ENCODE measurements at places on chromosomes 4 and X.

- DNase-seq = no peak
These were observed 75.6 kb downstream of the ACOX3 start for GRCh38 chr4:8364848-8365350.

DNA sequence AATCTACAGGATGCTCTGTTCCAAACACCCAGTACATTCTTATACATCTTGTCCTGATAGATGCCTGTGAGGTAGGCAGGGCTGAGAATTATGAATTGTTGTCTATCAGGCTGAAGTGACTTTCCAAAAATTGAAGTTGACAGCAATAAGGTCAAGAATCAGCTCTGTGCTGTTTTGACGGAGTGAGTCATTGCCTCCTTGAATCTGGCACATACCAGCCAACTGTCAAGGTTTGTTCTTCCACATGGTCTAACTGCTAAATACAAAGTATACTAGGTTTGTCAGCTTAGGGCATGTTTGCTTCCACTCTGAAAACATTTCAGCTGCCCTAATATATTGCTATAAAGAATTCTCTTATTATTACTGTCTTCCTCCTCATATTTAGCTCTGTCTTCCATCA, 32.3 kb downstream of the SH3RF1 start:
- DNase-seq = no peak

GRCh38 chr4:112853662-112854256, 195.7 kb upstream of the ANK2 start:
- no peak for DNase-seq

GRCh38 chr4:173014113-173014558, 154.5 kb upstream of the GALNT7 start:
- no peak for DNase-seq

GRCh38 chr4:151206241-151207005, 70.5 kb upstream of the PRSS48 start:
- DNase-seq = no peak

DNA sequence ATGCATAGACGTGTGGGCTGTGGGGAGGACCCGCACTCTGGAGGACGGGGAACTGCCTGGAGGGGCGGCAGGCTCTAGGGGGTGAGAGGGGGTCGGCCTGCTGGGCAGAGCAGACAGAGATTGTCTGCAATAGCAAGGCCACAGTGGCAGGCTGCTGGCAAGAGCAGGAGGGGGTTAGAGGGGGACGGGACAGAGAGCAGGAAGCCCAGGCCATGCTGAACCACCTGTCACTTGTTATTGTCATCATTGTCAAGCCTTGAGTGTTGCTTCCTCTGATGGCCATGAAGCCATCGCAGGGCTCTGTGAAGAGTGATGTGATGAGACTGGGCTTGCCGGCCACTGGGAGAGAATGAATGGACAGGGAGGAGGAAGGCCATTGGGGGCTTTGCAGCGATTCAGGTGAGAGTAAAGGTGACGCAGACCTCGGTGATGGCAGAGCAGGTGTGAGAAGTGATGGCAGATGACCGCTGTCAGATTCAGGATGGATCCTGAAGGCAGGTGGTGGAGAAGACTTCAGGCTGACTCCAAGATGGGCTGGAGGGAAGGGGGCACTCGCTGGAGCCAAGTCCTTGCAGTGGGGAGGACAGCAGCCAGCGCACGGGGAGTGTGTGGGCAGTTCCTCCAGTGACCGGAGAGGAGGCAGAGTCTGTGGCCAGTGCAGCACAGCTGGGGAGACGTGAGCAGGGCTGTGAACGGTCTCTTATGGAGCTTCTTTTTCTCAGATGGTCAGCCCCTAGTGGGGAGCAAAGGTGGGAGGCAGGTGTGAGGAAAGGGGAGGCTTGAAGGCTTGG, 43.6 kb downstream of the HTT-AS start:
- no peak for DNase-seq

DNA sequence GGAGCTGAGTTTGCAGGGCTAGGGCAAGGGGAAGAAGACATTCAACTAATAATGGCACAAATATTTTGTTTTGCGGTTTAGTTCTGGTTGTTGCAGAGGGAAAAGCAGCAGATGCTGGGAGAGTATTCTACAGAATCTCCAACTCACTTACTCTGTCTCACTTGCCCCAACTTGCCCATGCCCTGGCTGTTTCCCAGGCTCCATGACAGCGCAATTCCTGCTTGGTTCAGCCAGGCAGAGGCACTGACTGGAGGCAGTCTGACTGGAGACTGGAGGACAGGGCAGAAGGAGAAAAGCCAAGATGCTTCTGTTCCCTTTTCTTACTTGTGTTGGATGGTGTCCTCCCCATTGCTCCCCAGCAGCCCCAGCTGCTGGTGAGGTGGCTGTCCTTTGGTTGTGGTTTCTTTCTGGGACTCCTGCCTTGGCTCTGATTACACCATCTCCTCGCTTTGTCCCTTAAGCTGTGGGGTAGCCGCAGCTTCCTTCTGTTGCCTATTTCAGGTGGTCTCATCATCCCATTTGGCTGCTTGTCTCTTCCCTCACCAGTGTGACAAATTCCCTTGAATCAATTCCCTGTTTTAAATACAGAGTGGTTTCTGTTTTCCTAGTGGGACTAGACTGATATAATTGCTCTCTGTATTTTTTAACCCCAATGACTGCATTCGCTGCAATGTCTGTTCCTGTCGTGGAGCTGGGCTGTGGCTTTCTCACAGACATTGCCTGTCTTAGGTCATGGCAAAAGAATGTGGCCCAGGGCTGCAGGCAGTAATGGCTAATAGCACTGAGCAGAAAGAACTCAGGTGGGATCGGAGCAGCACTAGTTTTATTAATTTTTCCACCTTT, 24.2 kb upstream of the RASL11B start:
- DNase-seq = no peak

GRCh38 chrX:136189222-136189621, 41.9 kb downstream of the FHL1 start:
- no peak for DNase-seq

DNA sequence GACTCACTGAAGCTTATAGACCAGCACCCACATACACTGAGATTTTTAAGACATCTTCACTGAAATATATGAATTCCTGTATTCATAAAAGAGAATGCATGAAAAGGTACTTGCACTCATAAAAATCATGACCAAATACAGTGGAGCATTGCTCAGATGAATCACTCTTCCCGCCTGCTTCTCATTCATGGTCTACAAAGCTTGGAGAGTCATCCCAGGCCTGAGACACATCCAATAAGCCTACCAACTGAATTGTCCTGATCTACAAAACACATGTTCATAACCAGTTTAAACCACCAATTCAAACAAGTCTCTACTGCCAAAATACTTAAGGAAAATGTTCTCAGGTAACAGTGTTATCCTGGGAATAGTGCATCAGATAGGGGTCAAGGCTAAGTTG, 38.1 kb downstream of the PROM1 start:
- no peak for DNase-seq

DNA sequence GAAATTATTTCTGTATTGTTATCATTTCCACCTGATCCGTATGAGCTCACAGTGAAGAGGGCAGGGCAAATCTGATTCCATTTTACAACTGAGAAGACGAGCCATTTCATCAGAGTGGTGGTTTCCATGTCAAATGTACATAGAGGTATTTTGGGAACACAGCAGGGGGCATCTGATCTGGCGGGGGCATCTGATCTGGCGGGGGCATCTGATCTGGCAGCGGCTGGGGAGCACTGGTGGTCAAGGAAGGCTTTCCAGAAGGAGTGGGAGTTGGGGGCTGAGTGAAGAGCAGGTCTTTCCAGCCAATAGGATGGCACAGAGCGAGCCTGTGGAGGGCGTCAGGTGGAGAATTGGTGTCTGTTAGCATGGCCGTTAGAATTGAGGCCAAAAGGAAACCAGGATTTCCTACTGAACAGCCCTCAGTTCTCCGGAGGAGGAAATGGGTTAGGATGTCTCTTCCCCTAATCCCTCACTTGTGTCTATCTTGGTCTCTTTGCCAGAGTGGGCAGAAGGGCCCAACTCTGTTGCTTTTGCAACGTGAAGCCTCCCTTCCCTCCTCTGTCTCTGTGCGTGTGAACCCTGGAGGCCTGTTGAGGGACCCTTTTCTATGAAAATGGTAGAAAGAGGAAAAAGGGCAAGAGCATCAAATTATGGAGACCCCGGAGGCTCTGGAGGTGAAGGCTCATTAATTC, 41.3 kb downstream of the RHOH start:
- no peak for DNase-seq

GRCh38 chr4:183674153-183674552, 15.1 kb downstream of the TRAPPC11 start:
- DNase-seq = no peak

GRCh38 chr4:116150152-116150551, 935.2 kb downstream of the TRAM1L1 start:
- no peak for DNase-seq

DNA sequence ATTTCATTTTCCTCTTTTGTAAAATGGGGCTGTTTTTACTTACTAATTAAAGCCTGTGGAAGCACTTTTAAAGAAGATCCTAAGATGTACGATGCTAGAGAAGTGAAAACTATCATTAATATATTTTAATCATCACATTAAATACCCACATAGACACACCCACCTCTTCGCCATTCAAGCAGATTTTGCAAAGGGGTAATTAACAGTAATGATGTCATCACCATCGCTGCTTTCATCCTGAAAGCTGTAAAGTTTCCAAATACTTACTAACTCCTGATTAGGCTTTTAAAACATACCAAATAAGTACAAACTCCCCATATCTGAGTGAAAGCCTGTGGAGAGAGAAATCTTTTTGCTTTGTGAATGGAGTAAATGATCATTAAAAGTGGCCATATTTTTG, 17.6 kb upstream of the NYX start:
- no peak for DNase-seq

DNA sequence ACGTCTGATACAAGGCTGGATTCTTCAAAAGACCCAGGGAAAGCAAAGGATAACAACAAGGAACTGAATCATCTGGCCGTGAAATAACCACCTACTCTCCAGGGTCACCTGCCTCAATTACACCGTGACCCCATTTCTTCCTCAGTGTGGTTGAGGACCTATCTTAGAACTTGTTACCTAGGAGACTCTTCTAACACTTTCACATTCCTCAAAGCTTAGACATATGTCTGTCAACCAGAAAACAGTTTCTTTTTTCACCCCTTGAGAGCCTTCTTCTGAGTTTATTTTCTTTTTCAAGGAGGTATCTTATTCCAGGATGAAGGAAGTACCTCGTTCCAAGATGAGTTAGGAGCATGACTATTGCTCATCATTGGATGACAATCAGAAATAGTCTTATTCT, 337.8 kb downstream of the ARHGAP24 start:
- no peak for DNase-seq

DNA sequence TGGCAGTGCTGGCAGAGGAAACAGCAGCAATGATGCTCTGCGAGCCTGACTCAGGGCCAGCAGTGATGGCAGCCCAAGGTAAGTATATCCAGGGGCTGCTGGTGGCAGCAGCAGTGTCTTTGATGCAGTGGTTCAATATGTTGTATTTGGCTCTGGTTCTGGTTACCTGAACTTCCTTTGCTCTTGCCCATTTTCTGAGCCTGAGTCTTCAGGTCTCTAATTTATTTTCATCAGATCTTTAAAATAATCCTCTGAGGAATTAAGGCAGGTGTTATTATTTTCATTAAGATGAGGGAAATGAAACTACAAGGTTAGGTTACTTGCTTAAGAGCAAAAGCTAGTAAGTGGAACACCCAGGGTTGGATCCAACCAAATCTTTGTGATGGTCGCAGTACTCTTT, 102.8 kb upstream of the BMP2K start:
- DNase-seq = no peak

- no peak for DNase-seq
These were observed 14.0 kb downstream of the BBS12 start for GRCh38 chr4:122746485-122746965.

GRCh38 chr4:37827802-37828321, 1.4 kb downstream of the PGM2 start:
- no peak for DNase-seq

GRCh38 chrX:68930542-68931317, 101.9 kb downstream of the EFNB1 start:
- no peak for DNase-seq

GRCh38 chr4:142776026-142776425, 70.1 kb downstream of the INPP4B start:
- DNase-seq = no peak

DNA sequence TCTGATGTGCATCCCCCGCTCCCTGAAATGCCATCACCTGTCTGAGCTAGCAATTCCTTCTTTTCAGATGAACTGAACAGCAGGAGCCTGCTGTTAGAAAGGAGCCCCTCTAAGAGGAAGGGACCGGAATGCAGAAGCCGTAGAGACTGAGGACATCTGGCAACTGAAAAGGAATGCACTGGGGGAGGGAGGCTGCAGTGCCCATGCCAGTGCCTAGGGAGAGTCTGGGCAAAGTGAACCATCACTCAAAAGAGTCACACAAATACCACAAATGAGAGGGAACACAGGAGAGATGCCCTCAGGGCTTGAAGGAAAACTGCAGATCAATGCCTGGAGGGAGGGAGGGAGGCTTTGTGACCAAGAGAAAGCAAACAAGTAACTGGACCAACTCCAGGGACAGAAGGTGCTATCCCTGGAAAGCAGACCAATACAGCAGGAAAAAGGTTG, 93.9 kb upstream of the CBR4 start:
- DNase-seq = no peak

DNA sequence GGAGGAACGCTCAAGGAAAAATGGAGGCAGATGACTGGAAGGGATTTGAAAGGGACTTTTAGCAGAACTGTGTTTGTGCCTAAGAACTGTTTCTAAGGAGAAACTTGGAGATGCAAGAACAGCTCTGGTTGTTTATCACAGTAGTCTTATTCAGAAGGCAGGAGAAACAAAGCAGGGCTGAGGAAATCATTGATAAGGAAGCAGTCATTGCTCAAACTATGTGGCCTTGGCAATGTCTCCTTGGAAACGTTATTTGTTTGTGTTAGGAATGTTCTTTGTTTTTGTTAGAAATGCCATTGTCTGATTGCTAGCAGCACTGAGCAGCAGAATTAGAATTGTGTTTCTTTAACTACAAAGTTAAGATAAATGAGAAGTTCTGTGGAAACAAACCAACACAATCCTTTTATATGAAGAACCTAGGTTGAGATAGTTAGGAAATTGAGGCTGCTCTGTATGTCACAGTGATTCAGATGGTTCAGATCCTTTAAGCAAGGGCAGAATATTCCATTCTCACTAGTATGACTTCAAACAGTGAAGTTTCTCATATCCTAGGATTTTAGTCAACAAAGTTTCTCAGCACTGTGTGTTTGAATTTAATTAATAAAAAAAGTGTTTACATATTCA, 1191.3 kb upstream of the IGFBP7 start:
- DNase-seq = no peak

DNA sequence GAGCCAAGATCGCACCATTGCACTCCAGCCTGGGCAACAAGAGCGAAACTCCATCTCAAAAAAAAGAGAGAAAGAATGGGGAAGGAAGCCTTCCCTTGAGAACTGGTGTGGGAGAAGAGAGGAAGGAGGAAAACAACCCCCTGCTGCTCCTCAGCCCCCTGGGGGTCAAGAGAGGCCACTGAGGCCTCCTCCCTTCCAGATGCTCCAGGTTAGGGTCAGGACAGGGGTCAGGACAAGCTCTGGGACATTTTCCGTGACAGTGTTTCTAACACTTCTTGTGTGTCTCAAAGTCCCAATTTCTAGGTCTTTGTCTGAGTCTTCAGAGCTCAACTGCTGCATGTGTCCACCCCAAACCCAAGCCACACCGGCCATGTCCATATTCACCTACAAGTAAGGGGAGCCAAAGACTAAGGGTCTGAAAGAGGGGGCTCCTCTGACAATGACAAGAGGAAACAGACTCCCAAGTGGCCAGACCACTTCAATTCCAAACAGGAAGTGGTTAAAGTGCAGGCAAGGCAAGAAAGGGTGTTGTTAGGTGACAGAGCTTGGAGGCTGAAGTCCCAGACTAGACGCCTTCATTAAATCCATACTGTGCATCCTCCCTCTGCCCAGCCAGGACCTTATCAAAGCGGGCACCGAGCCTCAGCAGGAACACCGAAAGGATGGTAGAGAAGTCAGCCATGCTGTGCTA, 8.3 kb downstream of the L1CAM start:
- DNase-seq = no peak

GRCh38 chr4:8656711-8657380, 64.3 kb downstream of the CPZ start:
- no peak for DNase-seq
